ENCODE measurements at places on chromosomes 11 and 22.

DNA sequence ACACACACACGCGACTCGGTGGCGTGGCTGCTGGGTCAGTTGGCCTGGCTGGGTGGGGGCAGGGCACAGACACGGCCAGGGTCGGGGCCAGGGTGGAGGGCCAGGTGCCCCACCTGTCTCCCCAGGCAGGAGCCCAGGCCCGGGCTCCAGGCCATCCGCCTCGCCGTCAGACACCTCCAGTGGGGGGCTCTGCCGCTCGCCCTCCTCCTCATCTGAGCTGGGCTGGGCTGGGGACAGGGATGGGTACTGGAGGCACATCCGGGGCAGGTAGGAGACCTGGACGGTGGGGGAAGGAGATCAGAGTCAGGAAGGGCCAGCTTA lies 6.2 kb upstream of the MYBPC3 start:
- no peaks in the 10 kb centered on the region for H3K27me3 ChIP-seq
- no peak overlapping the region for H3K27ac ChIP-seq
- H3K36me3 ChIP-seq, result no peaks in the 10 kb centered on the region
- DNase-seq, result no peak
- no peak overlapping the region for H3K4me3 ChIP-seq

DNA sequence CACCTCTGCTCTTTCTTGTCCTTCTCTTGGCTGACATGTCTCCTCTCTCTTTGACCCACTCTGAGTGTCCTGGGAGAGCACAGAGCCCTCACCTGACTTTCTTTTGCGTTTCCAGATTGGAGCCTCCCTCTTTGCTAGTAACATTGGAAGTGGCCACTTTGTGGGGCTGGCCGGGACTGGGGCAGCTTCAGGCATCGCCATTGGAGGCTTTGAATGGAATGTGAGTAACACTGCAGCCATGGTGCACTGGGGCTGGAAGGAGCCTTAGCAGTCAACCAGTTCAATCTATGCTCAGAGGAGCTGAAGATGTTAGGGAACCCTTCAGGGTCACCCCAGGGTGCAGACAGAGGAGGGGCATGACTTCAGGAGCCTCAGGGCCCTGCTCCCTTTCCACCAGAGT lies 23.8 kb downstream of the SLC5A1 start:
- no peaks in the 10 kb centered on the region for H3K36me3 ChIP-seq
- no peak overlapping the region for H3K27ac ChIP-seq
- H3K4me1 ChIP-seq, result no peaks in the 10 kb centered on the region
- no peak for DNase-seq
- no peak overlapping the region for H3K4me3 ChIP-seq

DNA sequence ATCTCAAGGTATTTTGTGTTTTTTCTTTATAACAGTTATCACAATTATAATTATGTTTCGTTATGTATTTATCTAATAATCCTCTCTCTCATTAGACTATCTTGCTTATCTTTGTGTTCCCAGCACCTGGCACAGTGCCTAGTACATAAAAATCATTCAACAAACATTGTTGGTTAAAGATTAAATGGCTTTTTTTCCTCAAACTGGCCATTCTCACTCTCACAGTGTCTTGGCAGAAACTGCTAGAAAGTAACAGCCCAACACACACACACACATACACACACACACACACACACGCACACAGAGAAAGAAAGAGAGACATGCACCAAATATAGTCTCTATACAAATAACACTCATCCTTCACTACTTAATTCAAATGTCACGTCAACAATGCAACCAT lies 36.8 kb downstream of the OR10A6 start:
- H3K27me3 ChIP-seq, result no peaks in the 10 kb centered on the region
- no peak for DNase-seq
- 0 out of 2 replicates have a peak, but pooled peaks cover 3% of the 10 kb centered on the region for H3K4me1 ChIP-seq

GRCh38 chr11:40294349-40294735 lies 1165.1 kb downstream of the LRRC4C start:
- no peaks in the 10 kb centered on the region for H3K4me1 ChIP-seq
- no peaks in the 10 kb centered on the region for H3K36me3 ChIP-seq
- peak overlapping the region; percentile 65 for H3K4me3 ChIP-seq
- DNase-seq, result no peak
- peaks cover 4% of the 10 kb centered on the region for H3K27me3 ChIP-seq
- no peak overlapping the region for H3K27ac ChIP-seq

- no peaks in the 10 kb centered on the region for H3K36me3 ChIP-seq
- H3K4me3 ChIP-seq, result no peak overlapping the region
- DNase-seq, result no peak
These were observed 789.4 kb upstream of the KIRREL3 start for GRCh38 chr11:127789927-127790326.

GRCh38 chr22:44172370-44173108 lies 8.2 kb upstream of the PARVG start:
- H3K27ac ChIP-seq, result no peak overlapping the region
- no peaks in the 10 kb centered on the region for H3K36me3 ChIP-seq
- no peak overlapping the region for H3K4me3 ChIP-seq
- H3K27me3 ChIP-seq, result no peaks in the 10 kb centered on the region
- no peaks in the 10 kb centered on the region for H3K4me1 ChIP-seq
- no peak for DNase-seq

- peaks cover 3% of the 10 kb centered on the region for H3K4me1 ChIP-seq
- H3K27me3 ChIP-seq, result no peaks in the 10 kb centered on the region
- H3K27ac ChIP-seq, result no peak overlapping the region
- DNase-seq, result no peak
- no peak overlapping the region for H3K4me3 ChIP-seq
These were observed 25.5 kb downstream of the LDLRAD3 start for GRCh38 chr11:35969089-35970042.

DNA sequence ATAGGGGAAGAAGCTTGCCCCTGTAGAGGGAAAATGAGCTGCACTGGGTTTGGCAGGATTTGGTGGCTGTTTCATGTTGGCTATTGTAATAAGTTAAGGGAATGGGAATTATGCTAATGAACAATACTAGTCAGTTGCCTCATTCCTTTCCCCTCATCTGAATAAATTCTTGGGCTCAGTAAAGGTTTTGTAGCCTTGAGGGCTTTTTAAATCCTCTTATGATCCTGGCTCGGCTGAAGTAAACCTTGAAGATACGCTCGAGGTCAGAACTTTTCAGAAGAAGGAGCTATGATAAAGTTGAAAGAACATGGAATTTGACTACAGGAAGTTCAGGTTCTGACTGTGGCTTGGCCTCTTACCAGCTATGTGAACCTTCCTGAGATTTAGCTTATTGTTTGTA lies 448.7 kb downstream of the RAB38 start:
- H3K27me3 ChIP-seq, result no peaks in the 10 kb centered on the region
- H3K4me1 ChIP-seq, result no peaks in the 10 kb centered on the region
- H3K27ac ChIP-seq, result no peak overlapping the region
- no peak for DNase-seq

DNA sequence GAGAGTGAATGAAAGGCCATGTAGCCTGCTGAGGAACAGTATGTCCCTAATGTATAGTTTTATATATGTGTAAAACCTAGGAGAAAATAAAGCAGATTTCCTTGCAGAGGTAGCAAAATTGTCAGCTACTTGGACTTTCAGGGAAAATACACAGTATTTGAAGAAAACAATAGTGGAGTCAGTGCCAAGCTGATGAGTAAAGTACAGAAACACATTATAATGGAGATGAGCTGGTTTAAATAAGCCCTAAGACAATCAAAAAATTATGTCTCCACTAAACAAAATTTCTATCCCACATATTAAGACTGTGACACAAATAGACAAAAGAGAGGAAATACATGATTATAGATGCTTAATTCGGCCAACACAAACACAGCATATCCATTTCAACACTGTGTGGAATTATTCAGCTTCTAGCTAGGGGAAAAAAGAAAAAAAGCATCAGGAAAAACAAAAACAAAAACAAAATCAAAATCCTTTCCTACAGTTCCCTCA lies 75.9 kb downstream of the MAML2 start:
- H3K27me3 ChIP-seq, result no peaks in the 10 kb centered on the region
- no peak for DNase-seq
- H3K4me1 ChIP-seq, result no peaks in the 10 kb centered on the region
- peak overlapping the region; percentile 26 for H3K27ac ChIP-seq

DNA sequence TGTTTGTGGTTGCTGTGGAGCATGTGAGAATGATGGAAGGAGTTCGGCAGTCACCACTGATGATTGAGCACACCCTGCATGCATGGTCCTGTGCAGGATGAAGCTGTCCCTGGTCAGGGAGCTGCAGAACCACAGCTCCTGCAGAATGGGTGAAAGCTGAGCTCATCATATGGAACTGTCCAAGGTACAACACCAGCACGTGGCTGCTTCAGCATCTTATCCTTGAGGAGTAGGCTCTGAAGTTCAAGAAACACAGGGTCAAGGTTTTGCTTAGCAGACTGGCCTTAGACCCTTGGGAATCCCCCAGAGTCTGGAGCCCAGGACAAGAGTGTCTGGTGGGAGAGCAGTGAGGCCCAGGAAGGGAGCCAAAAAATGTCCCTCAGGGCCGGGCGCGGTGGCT lies 182.4 kb upstream of the LARGE1 start:
- H3K36me3 ChIP-seq, result no peaks in the 10 kb centered on the region
- no peak for DNase-seq
- H3K4me3 ChIP-seq, result no peak overlapping the region
- H3K27me3 ChIP-seq, result no peaks in the 10 kb centered on the region
- H3K27ac ChIP-seq, result no peak overlapping the region

GRCh38 chr11:64604458-64605243 lies 13.6 kb downstream of the SLC22A12 start:
- 0 out of 2 replicates have a peak, but pooled peaks cover 3% of the 10 kb centered on the region for H3K4me1 ChIP-seq
- H3K36me3 ChIP-seq, result no peaks in the 10 kb centered on the region
- no peak for DNase-seq

DNA sequence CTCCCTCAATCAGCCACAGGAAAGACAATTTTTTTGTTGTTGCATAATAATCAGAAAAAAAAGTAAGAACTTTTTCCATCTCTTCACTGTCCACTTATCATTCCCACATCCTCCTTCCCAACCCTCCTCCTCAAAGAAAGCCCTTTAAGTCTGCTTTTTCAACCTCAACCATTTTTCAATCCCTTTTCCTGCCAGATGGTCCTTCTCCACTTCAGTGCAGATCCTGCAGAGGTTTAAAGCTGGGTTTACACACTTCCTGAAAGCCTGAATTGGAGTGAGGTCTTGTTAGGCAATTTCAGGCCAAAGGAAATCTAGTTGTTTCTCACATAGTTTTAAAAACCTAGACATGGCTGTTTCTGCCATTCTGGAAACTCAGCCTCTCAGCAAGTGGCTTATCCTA lies 78.3 kb downstream of the RPL27A start:
- no peaks in the 10 kb centered on the region for H3K36me3 ChIP-seq
- H3K4me1 ChIP-seq, result no peaks in the 10 kb centered on the region
- no peak overlapping the region for H3K27ac ChIP-seq
- no peak for DNase-seq
- H3K4me3 ChIP-seq, result no peak overlapping the region

DNA sequence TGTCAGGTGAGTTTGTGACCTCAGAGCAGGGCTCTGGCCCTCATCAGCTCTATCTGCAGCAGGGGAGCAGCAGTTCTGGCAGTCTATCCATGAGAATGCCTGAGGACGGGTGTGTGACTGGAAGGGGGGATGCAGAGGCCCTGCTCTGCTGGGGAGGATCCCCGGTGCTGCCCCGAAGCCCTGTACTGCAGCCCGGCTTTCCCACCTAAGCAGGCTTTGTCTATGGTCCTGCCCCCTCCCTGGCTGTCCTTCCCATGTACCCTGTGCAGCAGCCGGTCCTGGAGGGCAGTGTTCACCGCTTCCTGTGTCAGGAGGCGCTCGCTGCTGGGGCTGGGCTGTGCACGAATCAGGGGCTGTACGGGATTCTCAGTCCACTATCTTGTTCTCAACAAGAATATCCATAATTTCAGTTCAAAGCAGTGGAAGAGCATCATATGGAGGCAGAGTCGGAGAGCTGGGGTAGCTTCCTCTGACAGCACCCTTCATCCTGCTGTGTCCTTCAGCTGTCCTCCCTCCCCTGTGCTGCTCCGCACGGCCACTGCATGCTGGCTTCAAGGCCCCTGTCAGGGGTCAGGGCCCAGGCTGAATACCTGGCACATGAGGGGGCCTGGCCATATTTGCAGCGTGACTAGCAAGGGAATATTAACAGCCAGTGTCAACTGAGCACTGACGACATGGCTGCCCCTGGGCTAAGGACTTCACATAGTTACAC lies 125.2 kb downstream of the CTTN start:
- no peak for DNase-seq
- H3K4me3 ChIP-seq, result no peak overlapping the region
- no peaks in the 10 kb centered on the region for H3K4me1 ChIP-seq
- H3K27me3 ChIP-seq, result no peaks in the 10 kb centered on the region
- H3K36me3 ChIP-seq, result no peaks in the 10 kb centered on the region
- no peak overlapping the region for H3K27ac ChIP-seq

GRCh38 chr11:134322553-134322952 lies 9.2 kb upstream of the GLB1L2 start:
- no peaks in the 10 kb centered on the region for H3K36me3 ChIP-seq
- no peak for DNase-seq
- H3K4me3 ChIP-seq, result no peak overlapping the region
- H3K27ac ChIP-seq, result no peak overlapping the region
- H3K4me1 ChIP-seq, result no peaks in the 10 kb centered on the region
- H3K27me3 ChIP-seq, result peaks cover 5% of the 10 kb centered on the region

- H3K4me1 ChIP-seq, result no peaks in the 10 kb centered on the region
- H3K27ac ChIP-seq, result no peak overlapping the region
- DNase-seq, result no peak
- H3K36me3 ChIP-seq, result no peaks in the 10 kb centered on the region
- H3K27me3 ChIP-seq, result no peaks in the 10 kb centered on the region
These were observed 10.3 kb upstream of the DEUP1 start for GRCh38 chr11:93320230-93320629.

DNA sequence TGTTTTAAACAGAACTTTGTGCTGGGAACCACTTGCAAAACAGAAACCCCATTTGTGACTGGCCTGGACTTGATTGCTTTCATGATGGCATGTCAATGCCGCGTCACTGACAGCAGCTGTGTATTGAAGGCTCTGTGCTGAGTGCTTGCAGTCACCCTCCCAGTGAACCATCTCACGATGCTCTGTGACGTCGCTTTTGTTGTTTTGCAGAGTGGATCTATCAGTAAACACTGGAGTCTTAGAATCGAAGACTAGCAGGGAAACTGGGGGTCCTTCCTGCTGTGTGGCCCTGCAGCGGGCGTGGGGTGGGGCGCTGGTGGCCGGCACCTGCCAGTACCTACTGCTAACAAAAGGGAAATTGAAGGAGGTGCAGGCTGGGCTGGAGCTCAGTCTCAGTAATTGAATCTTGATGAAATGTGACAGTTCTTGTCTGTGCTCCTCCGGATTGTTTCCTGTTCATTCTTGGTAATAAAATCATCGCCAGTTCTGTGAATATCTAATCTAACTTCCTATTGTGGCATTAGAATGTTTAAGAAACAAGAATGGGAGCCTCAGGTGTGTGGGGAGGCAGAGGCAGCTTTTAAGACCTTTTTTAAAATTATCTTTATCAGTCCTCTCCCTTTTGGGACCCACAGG lies 50.5 kb upstream of the PARVG start:
- H3K27ac ChIP-seq, result no peak overlapping the region
- H3K4me3 ChIP-seq, result no peak overlapping the region
- DNase-seq, result no peak
- H3K36me3 ChIP-seq, result no peaks in the 10 kb centered on the region

DNA sequence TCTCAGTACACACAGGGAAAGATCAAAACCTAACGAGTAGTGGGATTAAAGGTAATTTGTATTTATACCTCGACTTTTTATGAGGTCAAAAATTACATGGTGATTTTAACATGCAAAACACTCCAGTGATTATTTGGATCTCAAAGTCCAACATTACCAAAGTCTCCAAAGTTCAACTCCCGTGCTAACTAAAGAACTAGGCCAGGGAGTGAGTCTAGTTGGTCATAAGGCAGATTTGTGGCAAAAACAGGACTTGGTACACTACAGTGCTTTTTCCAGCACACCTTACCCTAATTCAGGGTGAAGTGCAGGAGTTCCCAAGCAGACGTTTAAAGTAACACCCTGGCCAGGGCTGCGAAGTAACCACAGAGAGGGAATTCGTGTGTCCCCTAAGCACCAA lies 1.1 kb downstream of the PUS3 start:
- peaks cover 13% of the 10 kb centered on the region for H3K27me3 ChIP-seq
- no peak for DNase-seq
- H3K27ac ChIP-seq, result peak overlapping the region; percentile 85
- peak overlapping the region; percentile 87 for H3K4me3 ChIP-seq
- peaks cover 9% of the 10 kb centered on the region for H3K4me1 ChIP-seq
